ENCODE measurements at places on chromosomes 3 and 15.

DNA sequence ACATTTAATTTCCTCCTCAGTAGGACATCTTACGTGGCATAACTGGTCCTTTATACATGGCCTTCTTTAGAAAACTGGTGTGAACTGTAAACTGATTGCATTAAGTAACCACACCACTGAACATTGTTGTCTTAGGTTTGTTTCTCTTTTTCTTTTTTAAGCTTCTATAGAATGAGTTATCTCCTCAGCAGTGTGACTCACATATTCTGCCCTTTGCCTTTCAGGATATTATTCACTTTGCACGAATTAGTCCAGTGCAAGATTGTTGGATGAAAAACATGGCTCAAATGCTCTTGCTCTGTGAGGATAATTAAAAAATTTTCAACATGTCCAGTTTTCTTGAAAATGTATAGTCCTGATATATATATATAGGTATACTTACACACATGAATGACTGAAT, 147.6 kb downstream of the KBTBD8 start:
- no peak for DNase-seq

DNA sequence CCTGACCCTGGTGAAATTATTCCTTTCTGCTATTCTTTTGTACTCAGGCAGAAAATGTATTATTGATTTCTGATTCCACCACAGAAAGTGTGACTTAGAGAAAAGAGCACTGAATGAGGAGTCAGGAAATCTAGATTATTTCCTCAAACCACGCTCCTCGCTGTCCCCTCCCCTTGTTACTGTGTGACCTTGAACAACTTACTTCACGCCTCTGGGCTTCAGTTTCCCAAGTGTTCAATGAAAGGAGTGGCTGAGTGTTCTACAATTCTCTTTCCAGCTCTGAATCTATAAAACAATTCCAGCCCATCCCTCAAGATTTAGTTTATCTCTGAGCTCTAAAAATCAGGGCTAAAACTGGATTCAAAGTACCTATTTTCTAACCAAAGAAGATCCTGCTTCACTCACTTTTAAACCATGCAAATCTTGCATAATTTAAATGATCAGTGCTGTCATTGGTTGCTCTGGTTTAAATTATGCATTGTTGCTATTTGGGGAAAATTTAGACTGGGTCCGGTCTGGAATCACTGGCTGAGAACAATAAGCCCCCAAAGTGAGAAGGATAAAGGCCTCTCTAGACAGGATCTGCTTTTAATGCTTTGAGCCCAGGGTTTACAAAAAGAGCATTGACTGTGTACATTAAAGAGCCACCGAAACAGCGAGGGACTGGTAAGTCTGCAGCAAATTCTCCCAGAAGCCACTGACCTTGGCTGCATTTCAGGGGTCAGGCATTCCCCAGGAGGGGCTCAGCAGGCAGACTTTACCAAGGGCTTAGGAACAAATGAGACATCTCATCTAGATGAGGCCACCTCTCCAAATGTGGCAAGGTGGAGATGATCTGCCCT, 3.2 kb downstream of the TNIK start:
- DNase-seq: peak; percentile 68

DNA sequence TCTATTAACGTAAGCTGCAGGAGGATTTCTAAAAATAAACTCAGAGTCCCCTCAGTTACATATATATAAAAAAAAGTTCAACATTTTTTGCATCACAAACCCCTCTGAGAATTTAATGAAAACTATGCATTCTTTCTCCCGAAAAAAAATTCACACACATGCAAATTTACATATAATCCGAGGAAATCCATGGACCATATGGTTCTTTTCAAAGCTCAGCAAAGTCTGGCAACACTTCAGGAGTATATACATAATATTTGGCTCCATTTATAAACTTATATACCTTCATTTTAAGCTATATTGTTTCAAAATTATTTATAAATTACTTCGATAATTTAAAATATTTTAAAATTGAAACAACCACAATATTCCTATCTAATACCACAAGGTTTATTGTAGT, 140.7 kb upstream of the PLXND1 start:
- DNase-seq: no peak

DNA sequence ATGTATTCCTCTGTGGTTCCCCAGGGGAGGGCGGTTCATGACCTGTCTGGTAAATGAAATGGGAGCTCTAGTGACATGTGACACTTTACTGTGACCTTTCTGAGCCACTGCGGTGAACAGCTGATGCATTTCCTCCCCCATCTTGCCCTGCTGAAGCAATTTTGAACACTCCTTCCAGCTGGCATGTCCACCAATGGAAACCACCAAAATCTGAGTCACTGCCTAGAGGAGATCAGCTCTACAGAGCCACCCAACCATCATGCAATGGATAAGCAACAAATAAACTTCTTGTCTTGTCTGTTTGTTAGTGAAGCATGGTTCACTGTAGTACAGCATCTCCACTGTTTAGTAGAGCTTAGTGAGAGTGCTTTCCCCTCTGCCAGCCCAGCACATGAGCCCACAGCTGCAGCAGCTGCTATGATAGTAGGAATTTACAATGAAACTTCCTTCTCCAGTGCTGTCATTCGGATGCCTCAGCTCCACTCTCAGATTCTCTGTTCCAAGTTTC, 479.4 kb downstream of the NTRK3 start:
- no peak for DNase-seq

DNA sequence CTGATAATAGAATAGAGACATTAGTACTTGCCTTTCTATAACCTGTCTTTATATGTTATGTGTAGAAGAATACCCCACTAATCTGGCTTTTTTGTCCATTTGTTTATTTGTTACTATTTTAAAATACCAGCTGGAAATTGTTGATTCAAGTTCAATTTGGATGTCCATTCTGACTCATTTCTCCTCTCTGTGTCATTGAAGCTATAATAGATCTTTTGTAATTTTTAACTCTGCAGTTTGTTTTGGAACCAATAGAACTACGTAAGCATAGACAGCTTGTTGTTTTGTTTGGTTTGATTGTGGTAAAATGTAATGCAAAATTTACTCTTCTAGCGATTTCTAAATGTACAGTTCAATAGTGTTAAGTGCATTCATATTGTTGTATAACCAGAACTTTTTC, 390.4 kb downstream of the ZIC1 start:
- no peak for DNase-seq

DNA sequence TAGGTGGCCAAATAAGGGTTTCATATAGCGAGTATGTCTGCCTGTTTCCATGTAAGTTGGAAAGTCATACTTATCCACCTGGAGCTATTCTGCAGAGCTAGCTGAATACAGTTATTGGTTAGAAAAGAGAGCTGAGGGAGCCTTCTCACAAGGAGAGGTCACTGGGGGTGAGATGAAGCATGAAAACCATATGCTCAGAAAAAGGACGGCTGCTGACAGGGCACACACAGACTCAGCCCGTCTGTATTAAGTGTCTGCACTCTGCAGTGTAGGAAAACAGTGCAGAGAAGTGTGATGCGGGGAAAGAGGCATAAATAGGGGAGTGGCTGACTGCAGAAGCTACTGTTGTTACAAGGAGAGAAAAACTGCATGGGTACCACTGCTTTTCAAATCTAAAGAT, 58.2 kb downstream of the C3orf70 start:
- no peak for DNase-seq

- no peak for DNase-seq
These were observed 7.8 kb downstream of the GLDN start for GRCh38 chr15:51349156-51349844.

DNA sequence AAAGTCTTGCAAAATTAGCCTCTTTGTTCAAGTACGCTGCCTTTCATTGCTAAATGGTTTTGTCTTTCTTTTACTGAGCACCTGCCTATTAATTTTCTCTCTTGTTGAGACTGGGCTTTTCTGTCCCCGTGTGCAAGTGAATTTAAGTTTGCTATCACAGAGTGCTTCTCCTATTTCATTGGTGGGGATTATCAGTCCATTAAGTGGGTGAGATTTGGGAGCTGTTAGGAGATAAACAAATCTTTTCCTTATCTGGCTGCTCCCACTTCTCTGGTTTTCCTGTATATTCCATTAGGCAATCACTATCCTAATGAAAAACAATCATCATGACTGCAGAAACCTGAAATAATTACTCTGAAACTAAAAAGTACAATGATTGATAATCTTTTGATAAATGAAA, 254.2 kb downstream of the NR1D2 start:
- DNase-seq: no peak

DNA sequence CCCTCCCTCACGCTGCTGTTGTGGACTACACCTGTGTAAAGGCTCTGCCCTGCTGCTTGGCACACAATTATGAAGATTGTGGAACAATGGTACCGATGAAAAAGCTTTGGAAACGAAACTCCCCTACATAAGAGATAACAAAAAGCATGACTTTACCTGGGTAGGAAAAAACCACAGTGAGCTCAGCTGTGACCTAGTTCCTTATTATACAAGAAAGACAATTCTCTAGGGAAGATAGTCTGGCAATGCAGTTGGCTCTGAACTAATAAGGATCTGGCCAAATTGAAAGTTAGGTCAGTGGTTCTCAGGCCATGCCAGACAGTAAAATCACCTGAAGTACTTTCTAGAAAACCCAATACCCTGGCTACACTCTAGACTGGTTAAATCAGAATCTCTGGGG, 16.1 kb downstream of the CLEC3B start:
- no peak for DNase-seq

- DNase-seq: no peak
These were observed 79.0 kb downstream of the IGF1R start for GRCh38 chr15:98727115-98728040.

- DNase-seq: no peak
These were observed 53.5 kb downstream of the SEMA5B start for GRCh38 chr3:122973893-122974615.

GRCh38 chr3:184004476-184004875, 13.2 kb downstream of the ABCC5 start:
- DNase-seq: no peak

DNA sequence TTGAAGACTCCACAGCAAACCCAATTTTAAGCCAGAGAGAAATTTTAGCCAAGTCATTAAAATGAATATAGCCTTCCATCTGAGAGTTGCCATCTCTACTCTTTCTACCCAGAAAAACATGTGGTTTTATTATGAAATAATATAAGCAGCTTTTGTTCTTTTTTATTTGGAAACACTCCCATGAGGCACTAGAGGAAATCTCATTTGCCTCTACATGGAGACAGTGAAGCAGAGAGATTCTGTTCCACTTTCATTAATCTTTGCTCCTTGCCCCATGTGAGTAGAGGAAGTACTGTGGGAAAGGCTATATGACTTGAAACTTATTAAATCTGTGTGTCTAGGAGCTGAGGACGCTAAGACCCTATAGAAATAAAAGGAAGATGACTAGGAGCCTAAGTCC, 111.1 kb downstream of the P3H2 start:
- DNase-seq: no peak

DNA sequence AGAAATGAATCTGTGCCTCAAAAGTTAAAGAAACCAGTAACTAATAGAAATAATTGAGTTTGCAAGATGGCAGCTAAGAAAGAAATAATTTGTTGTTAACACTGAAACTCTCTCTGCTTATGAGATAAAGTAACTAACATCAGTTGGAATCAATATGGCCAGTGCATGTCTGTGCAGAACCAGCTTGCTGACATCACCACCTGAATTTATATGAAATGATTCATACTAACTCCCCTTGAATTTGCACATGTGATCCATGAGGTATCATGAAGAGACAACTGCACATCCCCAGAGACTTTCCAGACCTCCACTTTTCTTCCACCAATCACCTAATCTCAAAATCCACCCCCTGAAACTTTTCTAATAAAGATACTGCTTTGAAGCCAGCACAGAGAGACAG, 10.3 kb upstream of the SLC25A38 start:
- no peak for DNase-seq

- DNase-seq: no peak
These were observed 84.4 kb upstream of the NR2F2 start for GRCh38 chr15:96246057-96246456.

DNA sequence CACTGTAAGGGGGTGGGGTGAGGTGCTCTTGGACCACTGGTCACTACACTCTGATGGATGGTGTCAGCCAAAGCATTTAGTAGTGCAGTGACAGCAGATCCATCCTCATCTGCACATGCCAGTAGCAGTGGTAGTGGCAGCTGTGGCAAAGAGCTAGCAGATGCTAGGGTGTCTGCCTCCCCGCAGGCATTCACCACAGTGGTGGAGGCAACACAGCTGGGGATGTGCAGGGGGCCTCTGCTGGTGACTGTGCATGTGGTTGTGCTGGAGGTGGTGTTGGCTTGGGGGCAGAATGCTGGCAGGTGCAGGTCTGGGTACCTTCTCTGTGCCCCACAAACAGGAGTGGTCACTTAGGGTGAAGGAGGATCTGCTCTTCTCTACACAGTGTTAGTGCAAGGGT, 19.4 kb upstream of the DCUN1D1 start:
- DNase-seq: no peak

DNA sequence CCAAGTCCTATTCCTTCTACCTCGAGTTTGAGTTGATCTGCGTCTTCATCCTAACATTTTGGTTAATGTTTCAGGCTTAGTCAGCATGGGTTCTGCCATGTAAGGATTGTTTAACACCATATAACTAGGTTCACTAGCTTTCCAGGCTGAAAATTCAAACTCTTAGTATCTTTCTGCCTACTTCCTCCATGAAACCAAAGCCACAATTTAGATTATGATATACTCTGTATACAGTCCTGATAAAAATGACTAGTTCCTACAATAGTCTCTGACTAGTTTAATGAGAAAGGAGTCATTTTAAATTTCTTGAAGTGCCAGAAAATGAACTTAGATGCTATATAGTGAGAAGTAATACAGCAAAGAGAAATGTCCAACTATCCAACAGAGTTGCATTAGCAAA, 6.6 kb upstream of the BTLA start:
- DNase-seq: peak; percentile 43

DNA sequence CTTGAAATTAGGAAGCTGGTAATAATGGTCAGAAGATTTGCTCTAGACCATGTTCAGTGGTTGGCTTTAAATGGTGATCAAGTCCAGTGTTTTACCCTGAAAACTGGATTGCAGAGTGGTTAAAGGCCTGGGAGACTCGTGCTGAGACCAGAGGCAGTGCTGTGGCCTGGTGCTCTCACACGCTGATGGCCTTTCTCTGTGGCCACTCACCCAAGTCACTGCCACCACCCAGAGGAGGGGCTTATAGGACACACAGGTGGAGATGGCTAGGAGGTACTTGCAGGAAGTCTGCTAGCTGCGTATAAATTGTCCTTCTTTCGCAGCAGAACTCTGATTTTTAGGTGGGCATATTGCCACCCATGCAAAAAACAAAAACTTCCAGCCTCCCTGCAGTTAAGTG, 6.2 kb upstream of the EHD4 start:
- no peak for DNase-seq

DNA sequence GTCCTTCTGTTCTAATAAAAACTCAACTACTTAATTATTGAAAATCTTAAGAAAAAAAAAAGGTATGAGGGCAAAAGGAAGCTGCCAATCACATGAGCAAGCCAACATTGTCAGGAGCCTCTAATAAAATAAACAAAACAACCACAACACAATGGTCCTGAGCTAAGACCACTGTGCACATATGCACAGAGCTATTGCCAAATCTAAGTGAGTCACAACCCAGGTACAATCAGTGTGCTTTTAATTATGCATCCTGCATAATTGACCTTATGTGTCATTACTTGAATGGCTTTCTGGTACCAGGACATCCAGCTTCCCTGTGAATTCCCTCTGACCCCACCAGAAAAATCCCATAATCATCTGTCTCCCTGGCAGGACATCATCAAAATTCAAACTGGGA, 639.8 kb downstream of the MAGI1 start:
- DNase-seq: no peak

GRCh38 chr15:39192979-39193560, 387.8 kb upstream of the THBS1 start:
- DNase-seq: no peak

- no peak for DNase-seq
These were observed 412.7 kb downstream of the ERC2 start for GRCh38 chr3:56055546-56055945.
